D721Med (cell line): ENCODE measurements at places on chromosomes 13 and 19.

DNA sequence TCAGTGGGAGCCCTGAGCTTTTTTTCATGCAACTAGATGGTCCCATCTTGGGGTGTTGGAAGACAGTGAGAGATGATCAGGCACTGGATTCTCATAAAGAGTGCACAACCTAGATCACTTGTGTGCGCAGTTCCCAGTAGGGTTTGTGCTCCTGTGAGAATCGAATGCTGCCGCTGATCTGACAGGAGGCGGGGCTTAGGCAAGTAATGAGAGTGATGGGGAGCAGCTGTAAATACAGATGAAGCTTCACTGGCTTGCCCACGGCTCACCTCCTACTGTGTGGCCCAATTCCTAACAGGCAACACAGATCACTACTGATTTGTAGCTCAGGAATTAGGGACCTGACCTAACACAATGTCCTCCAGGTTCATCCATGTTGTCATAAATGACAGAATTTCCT, 43.6 kb upstream of the UBAC2 start:
- DNase-seq = no peak

- DNase-seq = no peak
Observed at GRCh38 chr13:37295071-37295470, 189.6 kb upstream of the CSNK1A1L start.

- DNase-seq = no peak
Observed at GRCh38 chr19:4694211-4694987, 24.3 kb upstream of the MYDGF start.

DNA sequence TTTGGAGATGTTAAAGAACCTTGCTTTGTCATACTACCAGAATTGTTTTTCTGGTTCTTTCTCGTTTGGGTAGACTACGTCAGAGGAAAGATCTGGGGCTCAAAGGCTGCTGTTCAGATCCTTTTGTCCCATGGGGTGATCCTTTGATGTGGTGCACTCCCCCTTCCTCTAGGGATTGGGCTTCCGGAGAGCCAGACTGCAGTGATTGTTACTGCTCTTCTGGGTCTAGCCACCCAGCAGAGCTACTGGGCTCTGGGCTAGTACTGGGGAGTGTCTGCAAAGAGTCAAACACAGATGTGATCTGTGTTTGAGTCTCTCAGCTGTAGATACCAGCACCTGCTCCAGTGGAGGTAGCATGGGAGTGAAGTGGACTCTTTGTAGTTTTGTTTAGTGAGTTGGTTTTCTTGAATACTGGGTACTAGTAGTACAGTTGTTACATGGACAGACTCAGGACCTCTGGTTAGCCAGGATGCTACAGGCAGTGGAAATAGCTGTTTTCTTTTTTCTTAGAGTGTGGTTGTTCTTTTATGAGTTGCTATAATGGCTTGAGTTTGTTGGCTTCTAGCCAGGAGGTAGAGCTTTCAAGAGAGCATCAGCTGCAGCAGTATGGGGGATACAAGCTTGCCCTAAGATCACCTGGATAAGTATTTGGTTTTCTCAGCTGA, 34.4 kb downstream of the DNAJC15 start:
- no peak for DNase-seq

DNA sequence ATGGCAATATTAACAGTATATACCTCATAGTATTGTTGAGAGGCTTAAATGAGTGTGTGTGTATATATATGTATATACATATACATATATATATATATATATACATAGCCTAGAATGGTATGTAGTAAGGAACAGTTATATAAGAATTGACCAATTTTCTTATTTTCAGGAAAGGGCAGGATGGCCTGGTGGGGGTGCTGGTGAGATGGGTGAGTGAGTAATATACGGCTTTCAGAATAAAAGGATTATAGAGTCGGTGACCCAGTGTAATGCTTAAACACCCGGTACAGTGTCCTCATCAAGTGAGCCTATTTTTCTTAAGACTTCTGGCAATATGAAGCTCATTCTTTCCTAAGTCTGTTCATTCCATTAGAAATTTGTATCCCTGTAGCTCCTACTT, 11.7 kb upstream of the FAM216B start:
- DNase-seq = no peak

DNA sequence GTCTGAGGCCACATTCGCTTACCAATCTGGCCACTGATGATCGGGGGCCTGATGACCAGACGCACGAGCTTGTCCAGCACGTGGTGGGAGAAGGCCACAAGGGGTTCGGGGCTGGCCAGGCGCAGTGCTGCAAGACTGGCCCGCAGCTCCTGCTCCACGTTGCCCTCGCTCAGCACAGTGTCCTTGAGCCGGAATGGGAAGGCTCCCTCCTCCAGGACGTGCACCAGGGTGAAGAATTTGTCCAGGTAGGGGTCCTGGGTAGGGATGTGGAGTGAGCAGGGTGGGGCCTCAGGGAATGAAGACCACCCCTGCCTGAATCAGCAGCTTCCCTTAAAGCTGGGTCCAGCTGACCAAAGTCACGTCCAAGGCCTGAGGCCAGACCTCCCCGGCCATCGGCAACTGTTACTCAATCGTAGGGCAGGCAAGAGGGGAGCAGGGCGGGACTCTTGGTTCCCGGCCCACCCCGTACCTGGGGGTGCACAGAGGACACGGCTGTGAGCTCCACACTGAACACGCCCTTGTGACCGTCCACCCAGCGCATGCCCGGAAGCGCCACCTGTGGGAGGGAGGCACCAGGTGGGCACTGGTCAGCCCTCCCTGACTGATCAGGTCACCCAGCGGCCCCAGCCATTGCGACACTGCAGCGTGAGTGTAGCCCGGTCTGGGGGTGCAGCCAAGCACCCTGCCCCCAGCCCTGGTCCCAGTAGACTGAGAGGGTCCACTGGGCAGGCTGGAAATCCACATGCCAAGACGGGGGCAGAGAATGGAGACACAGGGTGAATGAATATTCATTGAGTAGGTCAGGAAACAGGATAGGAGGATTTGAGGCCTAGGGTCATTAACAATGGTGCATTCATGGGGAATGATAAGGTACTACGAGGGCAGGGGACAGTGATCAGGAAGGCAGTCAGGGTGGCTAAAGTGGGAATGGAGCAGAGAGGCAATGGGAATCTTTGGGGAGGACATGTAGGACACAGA, 2.8 kb upstream of the ANGPTL8 start:
- DNase-seq = no peak

- no peak for DNase-seq
Observed at GRCh38 chr13:52842441-52842840, 6.0 kb downstream of the PCDH8 start.

- no peak for DNase-seq
Observed at GRCh38 chr13:114099918-114100445, 32.4 kb downstream of the RASA3 start.

DNA sequence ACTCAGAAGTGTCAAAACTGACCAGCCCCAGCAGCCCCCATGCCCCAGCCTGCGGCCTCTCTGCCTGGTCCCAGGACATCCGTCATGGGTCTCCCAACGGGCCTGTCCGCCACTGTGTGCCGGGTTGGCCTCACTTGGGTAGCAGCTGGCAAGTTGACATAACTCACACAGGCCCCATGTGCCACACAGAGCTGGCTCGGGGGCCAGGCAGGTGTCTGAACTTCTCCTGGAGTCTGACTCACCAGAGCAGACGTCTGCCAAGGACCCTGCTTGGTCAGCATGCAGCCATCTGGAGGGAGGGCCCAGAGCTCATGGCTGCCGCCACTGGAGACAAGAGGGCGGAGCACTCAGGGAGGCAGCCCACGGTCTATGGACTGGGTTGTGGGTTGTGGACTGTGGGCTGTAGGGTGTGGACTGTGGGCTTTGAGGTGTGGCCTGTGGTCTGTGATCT, 32.0 kb upstream of the TMEM255B start:
- no peak for DNase-seq

DNA sequence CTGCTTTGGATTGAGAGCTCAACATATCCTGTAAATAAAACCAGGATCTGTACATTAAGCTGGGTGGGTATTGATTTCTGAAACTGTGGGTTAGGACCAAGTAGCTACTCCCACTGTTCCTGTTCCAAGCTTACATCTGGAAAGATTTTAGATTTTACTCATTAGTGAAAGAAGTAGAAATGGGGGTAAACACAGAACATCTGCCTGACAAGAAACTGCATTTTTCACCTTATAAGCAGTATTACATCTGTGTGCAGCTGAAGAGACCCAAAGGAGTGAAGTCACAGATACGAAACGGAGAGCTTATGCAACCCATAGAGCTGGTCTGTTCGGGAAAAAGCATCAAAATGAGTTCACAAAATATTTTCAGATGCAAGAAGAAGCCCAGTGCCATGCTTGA, 235.2 kb downstream of the SLITRK5 start:
- no peak for DNase-seq

- no peak for DNase-seq
Observed at GRCh38 chr19:36009633-36010379, 1.2 kb upstream of the SYNE4 start.

- no peak for DNase-seq
Observed at GRCh38 chr19:29676586-29676985, 11.3 kb downstream of the PLEKHF1 start.

GRCh38 chr13:46211116-46211482, 629 bp upstream of the LRRC63 start:
- DNase-seq = no peak

GRCh38 chr19:6963937-6964336, 57.3 kb downstream of the MBD3L2B start:
- no peak for DNase-seq

DNA sequence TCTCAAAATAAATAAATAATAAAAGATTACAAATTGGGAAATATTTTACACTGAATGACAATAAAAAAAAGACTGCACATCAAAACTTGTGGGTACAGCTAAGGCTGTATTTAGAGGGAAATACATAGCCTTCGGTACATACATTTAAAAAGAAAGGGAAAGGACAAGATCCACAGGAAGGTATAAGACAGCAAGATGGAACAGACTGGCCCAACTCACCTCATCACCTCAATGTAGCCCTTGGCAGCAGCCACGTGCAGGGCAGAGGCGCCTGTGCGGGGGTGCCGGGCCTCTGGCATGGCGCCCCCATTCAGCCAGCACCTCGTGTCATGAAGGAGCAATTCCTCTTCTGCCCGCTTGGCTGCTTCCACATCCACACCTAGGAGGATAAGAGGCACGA, 14.2 kb downstream of the PPP1R12C start:
- no peak for DNase-seq

DNA sequence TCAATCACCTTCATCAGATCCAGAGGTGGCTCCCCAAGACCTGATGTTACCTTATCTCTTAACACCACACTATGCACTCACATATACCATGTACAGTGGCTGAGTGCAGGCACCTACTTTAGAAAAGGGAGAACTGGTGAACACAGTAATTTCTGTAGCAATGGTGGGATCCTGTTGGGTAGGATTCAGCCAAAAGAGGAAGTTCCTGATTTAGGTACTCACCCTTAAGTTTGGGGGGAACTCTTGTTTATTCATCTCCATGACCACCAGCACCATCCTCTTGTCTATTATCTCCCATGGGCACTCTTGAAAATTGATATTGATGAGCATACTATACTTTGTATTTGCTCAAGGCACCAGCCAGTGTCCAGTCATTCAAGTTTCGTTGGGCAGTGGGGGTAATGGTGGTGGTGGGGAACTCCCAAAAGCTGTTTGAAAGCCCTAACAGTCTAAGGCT, 324.4 kb downstream of the LMO7 start:
- DNase-seq = no peak

- no peak for DNase-seq
Observed at GRCh38 chr13:98519976-98520375, 56.9 kb downstream of the STK24 start.

DNA sequence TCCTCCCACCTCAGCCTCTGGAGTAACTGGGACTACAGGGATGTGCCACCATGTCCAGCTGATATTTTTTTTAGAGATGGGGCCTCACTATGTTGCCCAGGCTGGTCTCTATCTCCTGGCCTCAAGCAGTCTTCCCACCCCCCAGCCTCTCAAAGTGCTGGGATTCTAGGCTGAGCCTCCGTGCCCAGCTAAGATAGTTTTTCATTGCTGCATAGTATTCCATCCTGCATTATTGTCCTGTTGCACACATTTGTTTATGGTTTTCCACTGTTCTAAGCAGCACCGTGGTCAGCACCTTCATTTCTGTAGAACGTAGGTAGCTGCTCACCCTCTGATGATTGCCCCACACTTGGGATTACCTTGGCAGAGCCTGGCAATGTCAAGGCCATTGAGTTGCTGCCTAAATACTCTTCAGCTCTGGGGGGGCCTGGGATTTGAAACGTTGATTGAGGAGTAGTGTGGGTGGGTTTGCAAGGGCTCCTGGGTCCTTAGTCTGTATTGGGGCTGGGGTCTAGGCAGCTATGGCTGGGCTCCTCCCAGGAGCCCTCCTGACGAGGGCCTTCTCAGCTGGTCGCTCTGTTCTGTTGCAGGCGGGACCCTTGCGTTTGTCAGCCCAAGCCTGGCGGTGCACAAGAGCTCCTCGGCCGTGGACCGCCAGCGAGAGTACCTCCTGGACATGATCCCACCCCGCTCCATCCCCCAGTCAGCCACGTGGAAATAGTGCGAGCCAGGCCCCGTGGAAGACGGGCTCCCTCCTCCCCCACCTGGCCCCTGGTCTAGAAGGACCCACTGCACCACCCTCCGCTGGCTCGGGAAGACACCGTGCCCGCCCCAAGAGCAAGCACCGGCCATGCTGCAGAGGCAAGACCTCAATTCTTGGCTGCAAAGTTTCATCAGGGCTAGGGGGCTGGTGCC, 10.3 kb downstream of the TSSK6 start:
- DNase-seq = no peak

GRCh38 chr19:7376151-7376852, 27.6 kb downstream of the ARHGEF18 start:
- DNase-seq = no peak

DNA sequence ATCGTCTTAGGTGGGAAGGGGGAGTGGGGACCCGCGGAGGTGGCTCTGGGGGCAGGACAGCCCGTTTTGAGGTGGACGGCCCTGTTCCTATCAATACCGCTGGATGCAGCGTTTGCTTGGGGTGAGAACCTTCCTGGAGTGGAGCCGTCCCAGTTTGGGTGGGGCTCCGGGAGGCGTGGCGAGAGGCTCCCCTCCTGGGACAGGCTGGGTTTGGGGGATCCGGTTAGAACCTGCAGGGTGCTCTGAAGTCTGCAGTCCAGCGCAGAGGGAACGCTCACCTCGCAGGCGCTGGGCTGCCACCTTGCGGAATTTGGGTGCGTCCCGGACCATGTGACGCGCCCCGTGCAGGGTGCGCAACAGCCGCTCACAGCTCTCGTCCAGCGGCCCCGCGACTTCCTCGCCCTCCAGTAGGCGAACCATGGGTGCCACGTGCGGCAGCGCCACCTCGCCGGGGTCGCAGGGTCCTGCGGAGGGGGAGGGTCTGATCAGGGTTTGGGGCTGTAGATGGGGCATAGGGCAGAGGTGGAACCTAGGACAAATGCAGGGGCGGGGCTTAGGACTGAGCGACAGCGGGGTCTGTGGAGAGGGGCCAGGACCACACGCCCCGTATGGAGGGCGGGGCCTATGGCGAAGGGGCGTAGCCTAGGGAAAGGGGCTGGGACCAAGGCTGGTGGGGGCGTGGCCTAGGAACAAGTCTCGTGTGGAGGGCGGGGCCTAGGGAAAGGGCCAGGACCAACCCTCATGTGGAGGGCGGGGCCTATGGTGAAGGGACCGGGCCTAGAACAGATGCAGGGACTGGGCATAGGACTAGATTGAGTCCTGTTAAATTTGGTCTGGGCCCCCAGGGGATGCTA, 13.8 kb downstream of the SH2D3A start:
- no peak for DNase-seq
